Heart right ventricle (tissue), 16 donors: ENCODE measurements at places on chromosomes 3 and 15. TPM values are rescaled to one million over a fixed set of nuclear protein-coding genes. Genes with fewer than 3 reads are reported as not detected.

GRCh38 chr3:99686469-99686868 lies 48.1 kb downstream of the COL8A1 start:
- no peak overlapping the region for H3K27ac ChIP-seq
- H3K36me3 ChIP-seq: no peaks in the 10 kb centered on the region
- DNase-seq: no peak
- H3K27me3 ChIP-seq: no peaks in the 10 kb centered on the region

GRCh38 chr15:95911570-95912279 lies 418.8 kb upstream of the NR2F2 start:
- no peak overlapping the region for H3K27ac ChIP-seq
- no peaks in the 10 kb centered on the region for H3K36me3 ChIP-seq
- DNase-seq: no peak
- H3K4me3 ChIP-seq: no peak overlapping the region

DNA sequence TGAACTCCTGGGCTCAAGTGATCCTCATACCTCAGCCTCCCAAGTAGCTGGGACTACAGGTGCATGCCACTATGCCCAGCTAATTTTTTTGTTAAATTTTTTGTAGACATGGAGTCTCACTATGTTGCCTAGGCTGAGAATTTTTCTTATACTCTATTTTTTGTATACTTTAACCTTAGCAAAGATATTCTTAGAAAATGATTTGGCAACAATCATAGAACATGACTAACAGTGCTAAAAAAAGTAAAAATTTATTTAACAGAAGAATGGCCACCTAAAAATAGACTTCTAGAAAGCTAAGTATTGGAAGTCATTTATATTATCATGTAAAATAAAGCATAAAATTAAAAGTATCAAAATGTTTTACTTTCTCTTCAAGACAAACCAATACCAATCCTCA lies 322.3 kb downstream of the PLCL2 start:
- peaks cover 8% of the 10 kb centered on the region for H3K36me3 ChIP-seq
- peak overlapping the region; percentile 47 for H3K27ac ChIP-seq
- H3K4me3 ChIP-seq: no peak overlapping the region
- no peak for DNase-seq
- H3K27me3 ChIP-seq: no peaks in the 10 kb centered on the region

GRCh38 chr3:128870347-128870746 lies 9.1 kb upstream of the ACAD9 start:
- no peaks in the 10 kb centered on the region for H3K27me3 ChIP-seq
- no peak for DNase-seq
- H3K4me3 ChIP-seq: no peak overlapping the region

- H3K4me1 ChIP-seq: peaks cover 3% of the 10 kb centered on the region
- no peak overlapping the region for H3K27ac ChIP-seq
- DNase-seq: no peak
- H3K27me3 ChIP-seq: no peaks in the 10 kb centered on the region
- H3K4me3 ChIP-seq: no peak overlapping the region
Measured at GRCh38 chr3:194512895-194513601, 26.2 kb upstream of the ATP13A3 start.

DNA sequence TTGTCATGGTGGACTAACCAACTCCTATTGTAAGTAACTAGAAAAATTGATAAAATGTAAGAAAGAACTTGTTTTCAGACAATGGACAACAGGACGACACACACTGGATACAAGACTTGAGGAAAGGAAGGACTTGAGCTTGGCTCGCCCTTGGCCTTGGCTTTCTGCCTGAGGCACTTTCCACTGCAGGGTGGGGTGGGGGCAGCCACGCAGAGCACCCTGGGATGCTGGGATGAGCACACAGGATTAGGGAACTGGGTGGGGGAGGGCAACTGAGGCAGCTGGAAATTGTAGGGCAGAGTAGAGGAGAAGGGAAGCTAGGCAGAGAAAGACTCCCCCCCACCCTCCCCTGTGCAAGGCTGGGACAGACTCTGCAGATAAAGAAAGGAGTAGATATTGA lies 25.5 kb upstream of the HHATL start:
- no peak overlapping the region for H3K4me3 ChIP-seq
- DNase-seq: peak; percentile 63
- no peaks in the 10 kb centered on the region for H3K27me3 ChIP-seq
- H3K4me1 ChIP-seq: no peaks in the 10 kb centered on the region
- peak overlapping the region; percentile 56 for H3K27ac ChIP-seq
- H3K36me3 ChIP-seq: no peaks in the 10 kb centered on the region

DNA sequence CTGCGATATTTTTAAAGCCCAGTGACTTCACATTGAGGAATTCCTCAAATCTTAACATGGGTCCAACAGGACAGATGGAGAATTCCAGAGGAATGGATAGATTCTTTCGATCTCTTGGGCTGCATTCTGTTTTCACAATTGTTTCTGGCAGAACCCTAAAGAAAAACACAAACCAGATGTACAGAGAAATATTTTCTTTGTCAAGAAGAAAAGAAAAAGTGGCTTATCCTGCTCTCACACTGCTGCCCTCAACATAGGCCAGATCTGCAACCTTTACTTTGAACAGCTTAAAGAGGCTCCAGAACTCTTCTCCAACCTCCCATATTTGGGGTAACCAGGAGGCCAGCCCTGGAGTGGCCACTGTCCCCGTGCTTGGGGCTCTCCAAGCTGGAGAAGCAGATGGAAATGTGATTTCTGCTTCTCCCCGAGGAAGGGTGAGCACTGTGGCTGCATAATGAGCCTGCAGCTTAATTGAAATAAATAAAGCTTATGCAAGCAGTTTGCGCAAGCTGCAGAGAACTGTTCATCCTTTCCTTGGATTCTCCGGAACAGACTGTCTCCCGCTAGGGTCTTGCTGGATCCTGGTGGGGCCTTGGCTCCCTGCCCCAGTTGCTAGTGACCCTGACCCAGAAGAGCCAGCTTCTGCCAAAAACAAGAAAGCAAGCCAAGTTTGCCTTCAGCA lies 453.2 kb upstream of the PROK2 start:
- H3K27me3 ChIP-seq: no peaks in the 10 kb centered on the region
- no peak overlapping the region for H3K27ac ChIP-seq
- H3K4me3 ChIP-seq: no peak overlapping the region
- H3K36me3 ChIP-seq: no peaks in the 10 kb centered on the region
- no peak for DNase-seq

GRCh38 chr15:63221346-63221745 lies 31.9 kb downstream of the RAB8B start:
- H3K4me3 ChIP-seq: no peak overlapping the region
- peaks cover 26% of the 10 kb centered on the region for H3K4me1 ChIP-seq
- H3K27ac ChIP-seq: no peak overlapping the region
- H3K27me3 ChIP-seq: no peaks in the 10 kb centered on the region
- no peaks in the 10 kb centered on the region for H3K36me3 ChIP-seq

Gene WDR93
- not detected for total RNA-seq

Gene COL6A5
- not detected for total RNA-seq

Gene CMTM8
- total RNA-seq: 3.6 TPM
